ENCODE measurements at places on chromosomes 12 and 14.

DNA sequence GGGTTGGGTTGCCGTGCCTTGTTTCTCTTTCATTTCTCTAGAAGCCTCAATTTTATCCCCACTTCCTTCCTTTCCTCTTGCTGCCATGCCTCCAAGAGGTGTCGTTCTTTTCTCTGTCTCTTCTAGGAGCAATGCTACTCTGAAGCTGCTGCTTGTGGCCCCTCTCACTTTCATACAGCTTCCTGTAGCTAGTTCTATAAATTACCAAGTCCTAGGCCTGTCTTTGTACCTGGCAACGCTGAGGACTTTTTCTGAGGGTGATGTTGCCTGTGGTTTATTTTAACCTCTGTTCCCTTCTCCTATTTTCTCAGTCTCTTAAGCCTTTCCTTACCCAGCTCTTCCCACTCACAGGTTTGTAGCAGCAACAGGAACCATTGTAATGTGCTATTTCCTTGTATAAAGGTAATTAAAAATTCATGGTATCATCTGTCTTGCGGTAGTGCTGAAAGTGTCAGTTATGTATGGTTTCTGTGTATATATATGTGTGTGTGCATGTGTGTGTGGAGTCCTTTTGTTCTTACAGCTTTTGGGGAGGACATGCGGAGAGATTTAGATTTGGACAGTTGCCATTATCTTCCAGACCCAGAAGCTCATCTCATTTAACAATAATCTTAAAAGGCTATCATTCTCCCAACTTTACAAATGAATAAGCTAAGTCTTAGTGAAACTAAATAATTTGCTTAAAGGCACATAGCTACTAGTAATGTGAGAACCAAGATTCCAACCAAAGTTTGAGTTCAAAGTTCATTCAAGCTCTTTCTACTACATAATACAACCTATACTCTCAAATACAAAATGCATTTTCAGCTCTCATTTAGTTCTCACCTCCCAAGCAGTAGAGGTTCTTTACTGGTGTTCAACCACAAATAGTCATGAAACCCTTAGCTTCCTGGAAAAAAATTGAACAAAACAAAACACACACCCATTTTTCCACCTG, 43.8 kb downstream of the DDHD1 start:
- DNase-seq, result no peak

DNA sequence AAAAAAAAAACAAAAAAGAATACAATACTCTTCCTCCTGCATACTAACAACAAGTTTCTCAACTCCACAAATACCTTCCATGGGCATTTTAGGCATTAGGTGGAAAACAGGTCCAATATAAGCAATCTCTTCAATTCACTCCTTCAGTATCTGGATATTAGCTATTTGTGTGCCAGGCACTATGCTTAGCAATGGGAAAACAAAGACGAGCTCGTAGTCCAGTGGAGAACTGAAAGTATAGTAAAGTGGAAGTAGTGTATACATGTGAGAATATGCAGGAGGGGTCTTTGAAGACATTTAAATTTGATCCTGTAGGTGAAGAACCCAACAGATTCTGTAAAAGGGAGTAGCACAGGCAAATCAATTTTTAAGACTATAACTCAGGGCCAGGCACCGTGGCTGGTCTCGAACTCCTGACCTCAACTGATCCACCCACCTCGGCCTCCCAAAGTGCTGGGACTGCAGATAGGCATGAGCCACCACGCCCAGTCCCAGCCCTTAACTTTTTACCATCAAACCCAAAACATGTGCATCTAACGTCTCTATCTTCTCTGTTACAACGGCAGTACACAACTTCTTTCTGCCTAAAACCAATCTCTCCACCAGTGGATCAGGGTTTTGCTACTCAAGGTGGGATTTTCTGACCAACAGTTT, 10.6 kb downstream of the HECTD1 start:
- DNase-seq, result no peak

DNA sequence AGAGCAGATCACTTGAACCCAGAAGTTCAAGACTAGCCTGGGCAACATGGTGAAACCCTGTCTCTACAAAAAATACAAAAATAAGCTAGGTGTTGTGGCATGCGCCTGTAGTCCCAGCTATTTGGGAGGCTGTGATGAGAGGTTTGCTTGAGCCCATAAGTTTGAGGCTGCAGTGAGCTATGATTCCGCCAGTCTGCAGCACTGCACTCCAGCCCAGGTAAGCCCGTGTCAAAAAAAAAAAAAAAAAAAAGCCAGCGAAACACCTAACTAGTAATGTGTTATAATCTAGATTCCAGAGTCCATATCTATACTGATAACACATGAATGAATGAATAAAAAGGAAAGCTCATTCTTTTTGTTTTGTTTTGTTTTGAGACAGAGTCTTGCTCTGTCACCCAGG, 18.5 kb upstream of the SLC25A3 start:
- no peak for DNase-seq

DNA sequence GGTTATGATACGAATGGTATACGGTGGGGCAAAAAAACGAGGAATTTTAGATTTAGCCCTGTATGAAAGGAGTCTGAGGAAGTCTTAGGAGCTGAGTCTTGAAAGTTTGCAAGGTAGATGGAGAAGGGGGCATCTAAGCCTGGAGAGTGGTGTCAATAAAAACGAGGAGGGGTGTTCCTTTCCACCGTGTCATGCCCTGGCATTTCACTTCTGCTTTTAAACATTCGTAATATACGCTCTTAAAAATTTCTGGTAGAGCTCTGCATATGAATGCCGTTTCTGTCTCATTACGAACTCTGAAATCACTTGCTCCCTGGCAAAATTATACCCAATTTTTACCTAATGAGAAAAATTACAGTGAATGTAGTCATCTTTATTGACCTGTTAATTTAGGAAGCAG, 170.2 kb downstream of the ERC1 start:
- no peak for DNase-seq

GRCh38 chr14:77870646-77871045, 70.7 kb downstream of the ADCK1 start:
- no peak for DNase-seq

DNA sequence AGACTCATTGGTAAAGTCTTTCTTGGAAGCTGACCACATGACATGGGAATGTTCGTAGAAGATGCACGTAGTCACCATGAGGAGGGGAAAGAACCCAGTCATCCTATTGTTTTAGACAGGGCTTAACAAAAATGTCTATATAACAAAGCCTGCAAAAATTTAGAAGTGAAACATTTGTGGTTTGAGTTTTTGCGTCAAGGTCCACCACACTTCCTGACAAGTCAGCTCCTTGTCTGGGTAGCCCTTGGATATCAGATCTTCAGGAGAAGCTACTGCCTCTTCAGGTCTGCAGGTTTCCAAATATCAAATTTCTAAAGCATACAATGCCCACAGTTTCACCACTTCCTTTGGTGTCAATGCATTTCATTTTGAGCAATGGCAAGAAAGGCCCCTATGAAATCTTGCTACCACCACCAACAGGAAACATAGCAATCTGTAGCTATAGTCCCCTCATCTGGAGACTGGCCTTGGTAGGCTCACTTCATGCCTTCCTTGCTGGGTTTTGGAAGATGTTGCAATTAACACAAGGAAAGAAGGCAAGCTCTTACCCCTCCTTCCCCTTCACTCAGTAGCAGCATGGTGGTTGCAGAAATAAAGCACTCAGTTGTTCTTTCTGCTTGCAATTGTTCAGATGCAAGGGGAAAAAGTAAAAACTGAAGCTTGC, 235.2 kb downstream of the PCNX1 start:
- DNase-seq, result no peak

- DNase-seq, result no peak
Measured at GRCh38 chr12:12212769-12213168, 54.1 kb downstream of the LRP6 start.

DNA sequence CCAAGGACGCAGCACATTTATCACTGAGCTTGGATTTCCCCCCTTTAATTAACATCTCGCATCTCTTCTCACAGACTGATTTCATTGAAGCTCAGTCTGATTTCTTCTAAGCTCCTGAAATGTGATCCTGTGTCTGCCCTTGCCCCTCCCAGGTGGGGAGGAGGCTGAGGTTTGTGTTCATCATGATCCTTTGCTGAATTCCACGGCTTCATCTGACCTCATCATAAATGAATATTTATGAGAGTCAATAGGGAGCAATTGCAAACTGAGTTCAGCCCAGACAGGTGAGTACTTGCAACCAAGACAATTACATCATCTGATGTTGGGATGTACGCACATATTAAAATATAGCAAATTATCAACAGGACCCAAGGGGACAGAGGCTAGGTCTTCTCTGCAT, 72.4 kb downstream of the MAP1LC3B2 start:
- DNase-seq, result no peak

- no peak for DNase-seq
Measured at GRCh38 chr12:64674367-64674922, 64.2 kb downstream of the RASSF3 start.

DNA sequence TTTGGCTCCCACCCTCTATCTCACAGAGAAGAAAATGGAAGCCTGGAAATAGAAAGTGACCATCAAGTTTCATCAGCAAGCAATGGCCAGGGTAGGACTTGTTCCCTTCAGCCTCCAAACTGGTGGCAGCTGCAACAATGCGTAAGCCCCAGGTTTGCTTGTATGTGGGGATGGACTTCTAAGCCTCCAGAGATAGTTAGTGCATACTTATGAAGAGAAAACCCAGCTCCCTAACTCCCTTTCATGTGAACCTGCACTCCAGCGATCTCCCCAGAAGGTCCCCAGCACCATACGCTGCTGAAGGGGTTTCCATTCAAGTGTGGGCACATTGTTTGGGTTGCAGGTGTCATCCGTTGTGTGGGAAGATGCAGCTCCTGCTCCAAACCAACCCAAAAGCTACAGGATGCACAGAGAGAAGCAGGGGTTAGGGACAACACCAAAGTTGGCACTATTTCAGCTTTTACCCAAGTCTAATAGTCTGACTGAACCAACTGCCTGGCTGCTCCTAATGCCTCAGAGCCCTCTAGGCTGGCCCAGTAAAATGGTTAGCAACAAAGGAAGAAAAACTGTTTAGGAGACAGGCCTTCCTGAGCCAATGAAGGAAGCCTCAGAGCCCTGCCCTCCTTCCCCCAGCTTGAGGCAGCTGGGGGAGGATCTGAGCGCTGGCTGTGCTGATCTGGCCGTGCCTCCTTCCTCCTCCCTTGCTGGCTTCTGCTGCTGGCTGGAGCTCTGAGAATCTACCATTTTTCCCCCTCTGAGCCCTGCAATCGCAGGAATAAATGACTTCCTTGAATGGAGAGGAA, 12.3 kb downstream of the ZFP36L1 start:
- DNase-seq, result peak; percentile 59

- DNase-seq, result no peak
Measured at GRCh38 chr12:2833327-2833726, 1.5 kb downstream of the NRIP2 start.

DNA sequence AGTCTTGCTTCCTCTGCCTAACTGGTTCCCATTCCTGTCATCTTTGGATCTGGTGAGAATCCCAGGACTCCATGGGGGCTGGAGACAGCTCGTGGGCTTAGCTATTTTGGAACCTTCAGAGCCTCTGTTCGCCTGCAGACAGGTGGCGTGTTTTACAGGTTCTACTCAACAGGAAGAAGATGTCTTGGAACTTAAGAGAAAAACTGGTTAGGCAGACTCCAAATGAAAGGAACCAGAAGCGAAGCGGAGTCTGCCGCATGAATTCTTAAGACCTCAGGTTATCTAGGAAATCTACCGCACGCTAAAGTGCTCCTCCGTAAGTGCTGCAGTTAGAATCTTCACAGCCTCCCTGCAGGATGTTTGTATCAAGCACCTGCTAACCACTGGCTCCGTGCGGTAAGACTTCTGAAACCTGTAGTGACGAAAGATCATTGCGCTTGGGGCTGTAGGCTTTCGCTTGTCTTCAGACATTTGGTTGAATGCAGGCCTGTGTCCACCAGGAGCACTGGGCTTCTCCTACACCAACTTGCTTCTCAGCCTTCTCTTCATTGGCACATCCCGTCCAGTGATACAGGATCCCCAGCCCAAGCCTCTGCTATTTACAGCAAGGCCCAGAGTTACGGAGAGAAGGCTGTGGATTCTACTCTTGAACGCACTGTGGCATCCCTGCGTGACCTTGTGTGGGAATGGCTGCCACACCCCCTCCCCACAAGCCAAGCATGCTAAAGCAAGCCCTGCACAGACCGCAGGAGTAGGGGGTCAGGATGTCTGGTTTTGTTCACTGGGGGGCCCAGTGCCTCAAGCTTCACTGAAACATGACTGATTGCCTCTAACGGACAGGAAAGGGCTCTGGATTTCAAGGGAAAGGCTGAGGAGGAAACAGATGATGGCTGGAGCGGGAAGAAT, 35.0 kb downstream of the ACADS start:
- no peak for DNase-seq

GRCh38 chr14:23056145-23056955, 970 bp downstream of the CDH24 start:
- DNase-seq, result peak; percentile 88

DNA sequence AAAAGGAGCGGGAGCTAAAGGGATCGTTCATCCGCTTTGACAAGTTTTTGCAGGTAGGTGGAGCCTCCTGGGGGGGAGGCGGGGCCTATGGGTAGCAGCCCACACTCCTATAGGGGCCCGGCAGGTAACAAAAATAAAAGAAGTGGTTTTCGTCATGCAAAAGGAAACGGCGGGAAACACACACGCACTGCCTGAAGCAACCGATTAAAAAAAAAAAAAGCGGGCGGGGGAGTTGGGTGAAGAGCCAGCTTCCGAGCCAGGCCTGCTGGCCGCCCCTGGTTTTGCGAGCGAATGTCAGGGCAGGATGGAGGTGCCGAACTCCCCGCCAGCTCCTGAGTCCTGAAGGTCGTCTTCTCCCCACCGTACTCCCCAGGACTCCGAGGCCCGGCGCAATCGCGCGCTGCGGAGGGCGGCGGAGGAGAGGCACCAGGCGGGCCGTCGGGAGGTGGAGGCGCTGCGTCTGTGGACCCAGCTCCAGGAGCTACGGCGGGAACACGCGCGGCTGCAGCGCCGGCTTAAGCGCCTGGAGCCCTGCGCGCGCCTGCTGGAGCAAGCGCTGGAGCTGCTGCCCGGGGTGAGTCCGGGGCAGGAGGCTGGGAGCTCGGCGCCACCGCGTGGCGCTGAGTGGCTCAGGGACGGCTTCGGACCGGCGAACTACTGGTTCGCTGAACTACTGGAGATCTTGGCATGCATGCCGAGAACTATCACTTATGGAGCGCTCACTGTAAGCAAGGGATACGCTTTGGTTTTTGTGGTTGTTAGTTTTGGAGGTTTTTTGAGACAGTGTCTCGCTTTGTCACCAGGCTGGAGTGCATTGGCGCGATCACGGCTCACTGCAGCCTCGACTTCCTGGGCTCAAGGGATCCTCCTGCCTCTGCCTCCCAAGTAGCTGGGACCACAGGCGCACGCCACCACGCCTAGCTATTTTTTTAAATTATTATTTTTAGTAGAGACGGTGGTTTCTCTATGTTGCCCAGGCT, 3.6 kb downstream of the CFAP73 start:
- peak; percentile 88 for DNase-seq
